ENCODE measurements at places on chromosomes 4 and X. TPM values are rescaled to one million over a fixed set of nuclear protein-coding genes. Genes with fewer than 3 reads are reported as not detected.
A peak's percentile ranks its signal among the peaks of the same experiment; 100 is the strongest.

The CRMP1 gene
- 1.3 TPM for total RNA-seq

The SUPT20HL2 gene
- total RNA-seq = not detected

The USP9X gene
- total RNA-seq = 124 TPM

The RIPPLY1 gene
- not detected for total RNA-seq

The PRRG1 gene
- total RNA-seq = 14.7 TPM

The UCHL1 gene
- total RNA-seq = 33.1 TPM

The MAMLD1 gene
- total RNA-seq = 2.3 TPM

The PF4V1 gene
- total RNA-seq = not detected

The ABRAXAS1 gene
- total RNA-seq = 13.8 TPM

The TMEM131L gene
- total RNA-seq = 19.5 TPM

The GAGE2A gene
- total RNA-seq = not detected

- no peaks in the 10 kb centered on the region for H3K27me3 ChIP-seq
- no peak overlapping the region for H3K27ac ChIP-seq
- H3K4me3 ChIP-seq = no peak overlapping the region
- H3K4me1 ChIP-seq = no peaks in the 10 kb centered on the region
Measured at GRCh38 chr4:47012676-47013075, 18.7 kb upstream of the GABRB1 start.

DNA sequence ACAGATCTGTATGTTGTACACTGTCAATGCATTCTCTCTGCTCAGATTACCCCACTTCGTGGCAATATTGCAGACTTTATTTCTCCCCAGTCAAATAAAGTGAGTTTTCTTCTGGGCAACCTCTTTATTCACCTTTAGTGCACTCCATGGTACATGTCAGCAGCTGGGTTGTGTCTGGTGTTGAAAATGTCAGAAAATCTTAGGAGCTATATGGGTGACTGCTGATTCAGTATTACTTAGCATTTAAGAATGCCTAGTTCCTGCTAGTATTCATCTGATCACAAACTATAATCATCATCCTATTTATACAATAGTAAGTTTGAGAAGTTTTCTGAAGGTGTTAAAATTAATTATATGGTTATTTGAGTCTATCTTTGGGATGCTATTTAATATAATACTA lies 112.5 kb downstream of the CFAP299 start:
- DNase-seq = no peak
- H3K4me3 ChIP-seq = no peak overlapping the region
- no peaks in the 10 kb centered on the region for H3K4me1 ChIP-seq
- no peak overlapping the region for H3K27ac ChIP-seq

GRCh38 chr4:55663145-55663544 lies 27.0 kb upstream of the NMU start:
- H3K27ac ChIP-seq = no peak overlapping the region
- H3K4me3 ChIP-seq = no peak overlapping the region
- no peaks in the 10 kb centered on the region for H3K27me3 ChIP-seq
- no peak for DNase-seq

DNA sequence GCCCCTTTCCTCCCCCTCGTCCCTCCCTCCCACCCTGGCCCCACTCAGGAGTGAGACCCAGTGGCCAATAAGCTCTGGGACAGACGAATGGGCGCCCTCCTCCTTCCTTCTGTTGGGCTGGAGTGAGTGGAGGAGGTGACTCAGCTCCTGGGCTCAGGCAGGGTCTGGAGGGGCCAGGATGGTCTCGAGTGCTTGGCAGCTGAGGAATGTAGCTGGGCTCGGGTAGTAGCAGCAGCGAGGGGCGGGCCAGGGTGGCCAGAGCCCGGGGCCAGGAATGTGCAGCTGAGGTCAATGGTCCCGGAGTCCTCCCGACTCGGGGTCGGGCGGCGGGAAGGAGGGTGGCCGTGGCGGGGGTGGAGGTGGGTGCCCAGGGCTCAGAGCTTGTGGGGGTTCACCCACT lies 15.0 kb downstream of the G6PD start:
- no peak overlapping the region for H3K27ac ChIP-seq
- H3K27me3 ChIP-seq = peaks cover 28% of the 10 kb centered on the region
- H3K36me3 ChIP-seq = no peaks in the 10 kb centered on the region
- no peak for DNase-seq
- no peak overlapping the region for H3K4me3 ChIP-seq

DNA sequence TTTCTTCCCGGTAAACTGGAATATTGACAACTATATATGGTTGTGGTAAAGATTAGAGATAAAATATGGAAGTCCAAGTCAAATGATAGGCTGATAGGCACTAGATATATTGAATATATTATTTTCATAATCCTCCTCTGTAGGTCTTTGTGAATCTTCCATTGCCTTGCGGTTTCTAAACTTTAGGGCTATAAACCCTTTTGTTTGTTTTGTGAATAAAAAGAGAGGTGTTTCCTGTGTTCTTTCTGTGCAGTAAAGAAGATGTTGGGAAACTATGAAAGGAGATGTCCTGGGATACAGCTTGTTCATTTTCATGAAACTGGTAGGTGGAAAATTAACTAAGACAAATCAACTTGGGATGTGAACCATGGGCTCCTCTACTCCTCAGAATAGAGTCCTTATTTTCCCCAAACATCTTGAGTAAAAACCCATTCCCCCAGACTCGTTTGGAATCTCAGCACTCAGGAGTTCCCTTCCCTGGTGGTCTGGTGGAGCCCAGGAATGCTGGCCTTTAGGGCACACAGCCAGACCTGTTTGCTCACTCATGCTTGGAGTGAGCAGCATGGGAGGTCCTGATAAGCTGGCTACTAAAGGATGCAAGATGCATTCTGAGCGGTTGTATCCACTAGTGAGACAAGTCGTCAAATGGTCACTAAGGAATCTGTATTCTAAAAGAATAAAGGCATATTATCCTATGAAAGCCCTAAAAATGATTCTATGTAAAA lies 22.2 kb downstream of the PRDM8 start:
- H3K4me1 ChIP-seq = no peaks in the 10 kb centered on the region
- no peak for DNase-seq
- H3K4me3 ChIP-seq = no peak overlapping the region
- no peak overlapping the region for H3K27ac ChIP-seq
- H3K27me3 ChIP-seq = no peaks in the 10 kb centered on the region

DNA sequence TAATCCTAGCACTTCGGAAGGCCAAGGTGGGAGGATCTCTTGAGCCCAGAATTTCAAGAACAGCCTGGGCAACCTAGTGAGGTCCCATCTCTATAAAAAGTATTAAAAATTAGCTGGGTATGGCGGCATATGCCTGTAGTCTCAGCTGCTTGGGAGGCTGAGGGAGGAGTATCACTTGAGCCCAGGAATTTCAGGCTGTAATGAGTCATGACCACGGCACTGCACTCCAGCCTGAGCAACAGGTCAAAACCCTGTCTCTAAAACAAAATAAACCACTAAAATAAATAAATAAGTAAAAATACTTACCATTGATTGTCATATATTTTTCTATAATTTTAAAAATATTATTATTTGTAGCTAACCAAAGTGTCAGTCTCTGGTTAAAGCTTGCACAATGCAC lies 315.6 kb upstream of the SMIM31 start:
- H3K4me3 ChIP-seq = no peak overlapping the region
- no peaks in the 10 kb centered on the region for H3K4me1 ChIP-seq
- no peaks in the 10 kb centered on the region for H3K36me3 ChIP-seq

DNA sequence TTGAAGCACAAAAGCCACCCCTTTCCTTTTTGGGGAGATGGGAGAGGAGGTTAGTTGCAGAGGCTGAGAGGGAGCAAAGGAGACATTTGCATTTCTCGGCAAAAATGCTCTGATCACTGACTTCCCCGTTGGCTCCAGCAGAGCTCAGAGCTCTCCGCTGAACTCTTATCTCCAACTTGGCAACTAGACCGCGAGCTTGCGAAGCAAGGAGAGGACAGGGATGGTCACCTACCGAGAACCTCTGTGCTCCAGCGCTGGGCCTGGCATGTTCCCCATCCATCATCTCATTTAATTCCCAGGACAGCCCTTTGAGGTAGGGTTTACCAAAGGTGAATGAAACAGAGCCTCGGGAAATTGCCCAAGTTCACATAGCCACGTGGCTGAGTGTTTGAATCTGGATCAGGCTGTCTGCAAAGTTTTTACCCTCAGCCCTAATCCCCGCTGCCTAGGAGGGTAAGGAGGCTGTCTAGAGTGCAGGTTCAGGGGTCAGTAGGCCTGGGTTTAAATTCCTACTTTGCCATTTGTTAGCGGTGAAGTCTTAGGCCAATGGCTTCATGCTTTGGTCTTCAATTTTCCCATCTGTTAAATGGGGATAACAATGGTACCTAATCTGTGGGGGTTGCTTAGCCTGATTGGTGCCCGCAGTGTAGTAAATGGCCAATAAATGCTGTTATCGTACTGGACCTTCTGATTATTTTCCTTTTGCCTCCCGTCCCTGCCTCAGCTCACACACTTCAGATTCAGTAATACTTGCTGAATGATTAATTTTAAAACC lies 3.8 kb upstream of the CITED1 start:
- no peak for DNase-seq
- peaks cover 85% of the 10 kb centered on the region for H3K27me3 ChIP-seq
- H3K4me1 ChIP-seq = peaks cover 6% of the 10 kb centered on the region
- peak overlapping the region; percentile 40 for H3K4me3 ChIP-seq
- H3K27ac ChIP-seq = no peak overlapping the region
- no peaks in the 10 kb centered on the region for H3K36me3 ChIP-seq

DNA sequence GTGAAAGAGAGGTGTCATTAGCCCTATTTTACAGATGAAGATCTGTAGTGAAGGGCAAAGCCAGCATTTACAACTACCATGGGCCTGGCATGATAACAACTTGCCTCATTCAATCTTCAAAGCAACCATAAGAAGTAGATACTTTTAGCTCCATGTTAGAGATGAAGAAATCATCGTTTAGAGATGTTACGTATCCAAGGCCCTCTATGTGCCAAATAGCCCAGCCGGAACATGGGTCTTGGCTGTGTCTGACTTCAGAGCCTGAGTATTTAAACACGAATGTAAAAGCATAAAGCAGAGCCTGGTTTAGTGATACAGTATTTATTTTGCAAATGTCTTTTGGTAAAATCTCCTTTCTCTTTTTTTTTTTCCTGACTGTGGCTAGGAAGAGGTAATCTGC lies 197.1 kb downstream of the RASL11B start:
- no peak overlapping the region for H3K4me3 ChIP-seq
- no peaks in the 10 kb centered on the region for H3K36me3 ChIP-seq
- H3K4me1 ChIP-seq = no peaks in the 10 kb centered on the region
- H3K27ac ChIP-seq = no peak overlapping the region
- no peaks in the 10 kb centered on the region for H3K27me3 ChIP-seq
- DNase-seq = no peak

- H3K4me3 ChIP-seq = no peak overlapping the region
- no peaks in the 10 kb centered on the region for H3K36me3 ChIP-seq
- H3K27ac ChIP-seq = no peak overlapping the region
- no peaks in the 10 kb centered on the region for H3K4me1 ChIP-seq
Measured at GRCh38 chr4:151822331-151822730, 61.5 kb upstream of the GATB start.

- DNase-seq = no peak
- H3K4me3 ChIP-seq = no peak overlapping the region
- no peaks in the 10 kb centered on the region for H3K4me1 ChIP-seq
- no peaks in the 10 kb centered on the region for H3K36me3 ChIP-seq
- no peaks in the 10 kb centered on the region for H3K27me3 ChIP-seq
- no peak overlapping the region for H3K27ac ChIP-seq
Measured at GRCh38 chr4:10608501-10609219, 75.9 kb downstream of the CLNK start.

- H3K27me3 ChIP-seq = peaks cover 24% of the 10 kb centered on the region
- no peaks in the 10 kb centered on the region for H3K4me1 ChIP-seq
- H3K4me3 ChIP-seq = no peak overlapping the region
Measured at GRCh38 chrX:18931972-18932371, 51.9 kb downstream of the PHKA2 start.

- no peak overlapping the region for H3K27ac ChIP-seq
- H3K4me1 ChIP-seq = no peaks in the 10 kb centered on the region
- no peak overlapping the region for H3K4me3 ChIP-seq
- no peak for DNase-seq
- no peaks in the 10 kb centered on the region for H3K27me3 ChIP-seq
Measured at GRCh38 chr4:184526228-184526627, 51.9 kb upstream of the IRF2 start.

DNA sequence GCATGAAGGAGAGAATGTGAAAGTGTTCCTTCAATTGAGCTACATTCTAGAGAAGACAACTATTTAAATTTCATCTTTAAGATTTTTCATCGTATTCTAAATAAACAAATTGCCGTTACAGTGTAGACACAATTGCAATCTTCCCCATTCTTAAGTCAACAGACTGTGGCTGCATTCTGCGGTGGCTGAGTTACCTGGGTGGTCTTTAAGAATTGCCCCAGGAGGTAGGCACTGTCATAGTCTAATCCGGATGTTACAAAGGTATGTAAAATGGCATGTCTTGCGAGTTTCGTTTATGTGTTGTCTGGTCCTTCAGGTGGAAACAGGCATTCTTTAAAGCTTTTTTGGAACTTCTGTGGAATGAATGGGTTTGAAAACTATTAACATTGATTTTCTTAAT lies 586.1 kb upstream of the PITX2 start:
- H3K27me3 ChIP-seq = no peaks in the 10 kb centered on the region
- H3K36me3 ChIP-seq = no peaks in the 10 kb centered on the region
- DNase-seq = no peak
- no peak overlapping the region for H3K4me3 ChIP-seq
- H3K4me1 ChIP-seq = no peaks in the 10 kb centered on the region
- no peak overlapping the region for H3K27ac ChIP-seq

DNA sequence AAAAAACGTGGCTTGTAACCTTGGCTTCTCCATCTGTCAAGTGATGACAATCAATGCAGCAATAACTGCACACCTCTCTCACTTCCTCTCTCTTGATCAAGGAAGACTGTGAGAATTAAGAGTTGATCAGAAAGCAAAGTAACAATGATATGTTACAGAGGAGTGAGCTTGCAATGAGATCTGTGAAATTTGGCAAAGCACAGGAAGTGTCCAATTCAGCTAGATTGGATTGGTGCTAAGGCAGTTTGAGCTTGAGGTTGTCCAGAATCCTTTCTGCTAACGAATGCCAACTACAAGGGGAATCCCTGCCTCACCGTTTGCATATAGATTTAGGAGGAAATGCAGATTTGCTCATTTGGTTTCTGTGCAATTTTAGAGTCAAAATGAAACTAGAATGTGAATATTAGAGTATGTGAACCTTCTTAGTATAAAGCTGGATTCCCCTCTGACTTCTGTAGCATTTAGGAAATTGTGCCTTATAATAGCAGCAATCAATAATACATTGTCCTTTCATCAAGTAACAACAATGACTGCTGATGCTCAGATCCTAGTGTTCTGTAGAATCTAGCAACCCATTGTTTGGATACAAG lies 346.4 kb downstream of the PTTG2 start:
- DNase-seq = no peak
- no peak overlapping the region for H3K4me3 ChIP-seq
- H3K27me3 ChIP-seq = no peaks in the 10 kb centered on the region
- no peak overlapping the region for H3K27ac ChIP-seq
- H3K4me1 ChIP-seq = no peaks in the 10 kb centered on the region

DNA sequence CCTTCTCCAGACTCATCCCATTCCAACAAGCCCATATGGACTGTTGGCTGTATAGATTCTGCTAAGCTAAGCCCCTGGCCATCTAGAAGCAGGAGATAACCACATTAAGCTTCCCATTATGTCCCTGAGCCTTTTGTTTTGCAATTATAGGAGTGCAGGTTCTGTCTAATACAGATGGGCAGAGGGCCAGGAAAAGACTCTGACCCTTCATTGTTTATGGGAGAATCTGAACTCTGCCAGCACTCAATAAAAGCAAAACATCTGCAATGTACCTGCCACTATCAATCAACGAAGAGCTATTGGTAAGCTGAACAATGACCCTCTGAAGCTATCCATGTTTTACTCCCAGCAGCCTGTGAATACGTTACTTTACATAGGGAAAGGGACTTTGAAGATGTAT lies 207.3 kb upstream of the CLNK start:
- no peak overlapping the region for H3K27ac ChIP-seq
- H3K36me3 ChIP-seq = no peaks in the 10 kb centered on the region
- H3K4me1 ChIP-seq = no peaks in the 10 kb centered on the region
- H3K4me3 ChIP-seq = no peak overlapping the region
- H3K27me3 ChIP-seq = no peaks in the 10 kb centered on the region
- DNase-seq = no peak

Measured in breast epithelium (tissue), 4 donors.